ENCODE measurements at places on chromosomes 3 and 15. TPM values are rescaled to one million over a fixed set of nuclear protein-coding genes. Genes with fewer than 3 reads are reported as not detected.

The CFAP91 gene
- total RNA-seq: 0.44 TPM

The FGF12 gene
- not detected for total RNA-seq

The C3orf22 gene
- not detected for total RNA-seq

The MINAR1 gene
- total RNA-seq: 0.42 TPM

The CFAP161 gene
- total RNA-seq: 0.49 TPM

The NEK10 gene
- 3.9 TPM for total RNA-seq

The CSTA gene
- total RNA-seq: not detected

The EIF4G1 gene
- total RNA-seq: 182 TPM

The TGM4 gene
- total RNA-seq: not detected

The FOXB1 gene
- total RNA-seq: 4.0 TPM

The DUOX2 gene
- not detected for total RNA-seq

The KCNAB1 gene
- 0.17 TPM for total RNA-seq

The GOLGA8A gene
- 234 TPM for total RNA-seq

The CKMT1B gene
- total RNA-seq: not detected

The DUOXA2 gene
- not detected for total RNA-seq

GRCh38 chr3:9808345-9809037, 1.6 kb upstream of the TTLL3 start:
- DNase-seq: peak; percentile 48
- peaks cover 40% of the 10 kb centered on the region for H3K36me3 ChIP-seq
- H3K27me3 ChIP-seq: no peaks in the 10 kb centered on the region
- H3K4me1 ChIP-seq: peaks cover 32% of the 10 kb centered on the region

GRCh38 chr15:45689616-45690015, 54.8 kb downstream of the SQOR start:
- no peaks in the 10 kb centered on the region for H3K27me3 ChIP-seq
- peaks cover 75% of the 10 kb centered on the region for H3K36me3 ChIP-seq
- no peak overlapping the region for H3K27ac ChIP-seq
- H3K4me3 ChIP-seq: no peak overlapping the region
- no peaks in the 10 kb centered on the region for H3K4me1 ChIP-seq

GRCh38 chr3:159258934-159259333, 457.1 kb downstream of the MFSD1 start:
- peaks cover 1% of the 10 kb centered on the region for H3K27me3 ChIP-seq
- H3K4me3 ChIP-seq: no peak overlapping the region
- no peaks in the 10 kb centered on the region for H3K36me3 ChIP-seq
- H3K4me1 ChIP-seq: no peaks in the 10 kb centered on the region
- no peak for DNase-seq
- H3K27ac ChIP-seq: no peak overlapping the region

DNA sequence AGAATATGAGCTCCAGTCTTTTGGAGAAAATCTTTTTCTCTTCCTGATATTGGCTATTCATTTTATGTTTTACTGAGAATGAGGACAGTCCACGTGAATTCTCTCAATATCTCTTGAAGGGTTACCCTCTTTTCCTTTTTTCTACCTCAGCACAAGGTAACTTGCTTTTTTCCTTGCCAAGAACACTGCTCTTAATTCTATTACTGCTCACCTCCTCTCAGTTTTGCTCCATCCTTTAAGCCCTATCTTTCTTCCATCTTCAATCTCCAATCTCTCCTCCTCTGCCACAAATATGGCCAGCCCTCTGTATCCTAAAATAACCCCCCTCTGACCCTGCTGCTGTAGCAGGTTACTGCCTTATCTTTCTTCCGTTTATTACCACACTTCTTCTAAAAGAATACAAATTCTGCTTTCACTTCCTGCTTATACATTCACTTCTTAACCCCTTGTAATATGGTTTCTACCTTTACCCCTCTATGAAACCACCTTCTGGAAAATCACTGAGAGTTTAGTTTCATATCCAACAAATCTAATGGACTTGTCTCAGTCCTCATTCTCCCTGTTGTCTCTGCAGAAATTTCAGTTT, 89.0 kb downstream of the NFKBIZ start:
- no peaks in the 10 kb centered on the region for H3K36me3 ChIP-seq
- no peaks in the 10 kb centered on the region for H3K27me3 ChIP-seq
- DNase-seq: peak; percentile 20
- H3K4me1 ChIP-seq: peaks cover 57% of the 10 kb centered on the region
- no peak overlapping the region for H3K27ac ChIP-seq
- peak overlapping the region; percentile 33 for H3K4me3 ChIP-seq

DNA sequence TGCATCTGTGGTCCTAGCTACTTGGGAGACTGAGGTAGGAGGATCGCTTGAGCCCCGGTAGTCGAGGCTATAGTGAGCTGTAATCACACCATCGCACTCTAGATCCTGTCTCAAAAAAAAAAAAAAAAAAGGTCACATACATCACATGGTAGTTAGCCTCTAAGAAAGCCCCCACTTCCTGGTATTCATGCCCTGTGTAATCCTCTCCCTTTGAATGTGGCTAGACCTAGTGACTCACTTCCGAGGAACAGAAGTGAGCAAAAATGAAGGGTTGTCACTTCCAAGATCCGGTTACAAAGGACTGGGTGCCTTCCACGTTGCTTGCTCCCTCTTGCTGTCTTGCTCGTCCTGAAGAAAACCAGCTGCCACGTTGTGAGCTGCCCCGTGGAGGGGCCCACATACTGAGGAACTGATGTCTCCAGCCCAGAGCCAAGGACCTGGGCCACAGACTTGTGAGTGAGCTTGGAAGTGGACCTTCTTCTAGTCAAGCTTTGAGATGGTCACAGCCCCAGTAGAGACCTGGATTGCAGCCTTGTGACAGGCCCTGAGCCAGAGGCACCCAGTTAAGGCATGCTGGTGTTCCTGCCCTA, 12.6 kb upstream of the LCTL start:
- no peaks in the 10 kb centered on the region for H3K36me3 ChIP-seq
- H3K27ac ChIP-seq: no peak overlapping the region
- DNase-seq: peak; percentile 24
- H3K4me1 ChIP-seq: no peaks in the 10 kb centered on the region
- no peak overlapping the region for H3K4me3 ChIP-seq

- no peaks in the 10 kb centered on the region for H3K4me1 ChIP-seq
- DNase-seq: no peak
- H3K27ac ChIP-seq: no peak overlapping the region
- no peaks in the 10 kb centered on the region for H3K27me3 ChIP-seq
Measured at GRCh38 chr3:118495206-118495605, 539.4 kb downstream of the IGSF11 start.

DNA sequence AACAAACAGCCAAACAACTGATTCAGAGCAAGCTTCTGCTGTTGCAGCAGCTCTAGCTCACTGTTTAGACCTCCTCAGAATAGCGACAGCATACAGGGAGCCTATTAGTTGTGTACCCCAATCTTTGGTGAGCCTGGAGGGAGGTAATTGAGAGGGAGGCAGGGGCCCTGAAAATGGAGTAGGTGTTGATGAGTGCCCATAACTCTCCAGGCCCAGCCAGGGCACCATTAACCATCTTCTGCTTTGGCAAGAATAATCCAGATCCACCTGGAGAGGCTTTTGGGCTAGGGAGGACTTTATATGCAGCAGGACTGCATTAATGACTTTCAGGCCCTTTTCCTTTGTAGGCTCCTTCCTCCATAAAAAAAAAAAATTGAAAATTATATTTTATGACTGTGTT, 20.9 kb downstream of the PLCL2 start:
- no peak for DNase-seq
- H3K4me1 ChIP-seq: peaks cover 50% of the 10 kb centered on the region
- no peaks in the 10 kb centered on the region for H3K36me3 ChIP-seq
- H3K27ac ChIP-seq: no peak overlapping the region
- no peaks in the 10 kb centered on the region for H3K27me3 ChIP-seq

DNA sequence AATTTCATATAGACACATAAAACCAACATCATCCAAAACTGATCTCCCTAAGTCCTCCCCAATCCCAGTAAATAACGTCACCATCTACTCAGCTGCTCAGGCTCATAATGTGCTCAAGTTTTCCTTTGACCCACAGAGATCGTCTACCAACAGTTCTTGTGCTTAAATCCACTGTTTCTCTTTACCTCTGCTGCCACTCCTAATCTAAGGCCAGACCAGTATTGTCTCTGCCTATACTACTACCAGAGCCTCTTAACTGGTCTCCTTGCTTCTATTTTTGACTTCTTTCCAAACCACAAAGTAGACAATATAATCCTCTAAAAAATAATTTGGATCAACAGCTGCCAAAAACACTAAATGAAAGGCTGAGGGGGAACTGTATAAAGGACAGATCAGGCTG, 65.3 kb downstream of the CLASP2 start:
- no peaks in the 10 kb centered on the region for H3K27me3 ChIP-seq
- H3K27ac ChIP-seq: no peak overlapping the region
- no peaks in the 10 kb centered on the region for H3K4me1 ChIP-seq

DNA sequence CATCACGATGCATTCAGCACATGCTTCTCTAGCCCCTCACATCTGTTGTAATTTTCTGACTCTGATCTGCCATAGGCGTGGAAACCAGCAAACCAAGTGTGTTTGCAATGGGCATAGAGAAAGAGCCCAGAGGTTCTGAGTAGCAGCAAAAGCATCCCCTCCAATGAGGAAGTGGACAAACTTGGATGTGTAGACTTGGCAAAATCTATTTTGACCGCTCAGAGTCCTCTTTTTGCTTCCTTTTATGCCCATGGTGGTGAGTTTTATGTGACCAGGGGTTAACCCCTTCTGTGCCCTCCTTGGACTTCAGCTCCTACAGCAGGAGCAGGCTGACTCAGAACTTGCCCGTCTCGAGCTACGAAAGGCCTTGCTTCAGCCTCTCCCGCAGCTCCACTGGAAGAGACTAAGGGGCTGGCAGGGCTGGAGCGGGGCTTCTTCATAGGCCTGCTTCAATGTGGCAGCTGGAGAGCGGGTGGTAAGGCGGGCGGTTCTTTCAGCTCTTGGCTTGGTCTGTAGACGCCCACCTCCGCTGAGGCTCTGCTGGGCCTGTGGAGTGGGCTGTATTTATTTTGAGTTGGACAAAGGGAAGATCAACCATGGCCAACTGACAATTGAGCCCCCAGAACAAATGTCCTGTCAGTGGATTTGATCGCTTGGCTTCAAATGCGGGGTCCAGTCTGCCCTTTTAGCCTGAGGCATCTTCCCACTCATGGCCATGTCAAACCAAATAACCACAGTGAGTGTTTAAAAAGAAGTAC, 6.5 kb upstream of the ETV5 start:
- H3K4me3 ChIP-seq: no peak overlapping the region
- H3K36me3 ChIP-seq: no peaks in the 10 kb centered on the region
- no peak for DNase-seq
- H3K4me1 ChIP-seq: peaks cover 1% of the 10 kb centered on the region
- H3K27me3 ChIP-seq: peaks cover 28% of the 10 kb centered on the region

- H3K36me3 ChIP-seq: no peaks in the 10 kb centered on the region
- H3K4me1 ChIP-seq: no peaks in the 10 kb centered on the region
- H3K27me3 ChIP-seq: no peaks in the 10 kb centered on the region
- no peak for DNase-seq
Measured at GRCh38 chr15:32668942-32669341, 27.4 kb downstream of the SCG5 start.

DNA sequence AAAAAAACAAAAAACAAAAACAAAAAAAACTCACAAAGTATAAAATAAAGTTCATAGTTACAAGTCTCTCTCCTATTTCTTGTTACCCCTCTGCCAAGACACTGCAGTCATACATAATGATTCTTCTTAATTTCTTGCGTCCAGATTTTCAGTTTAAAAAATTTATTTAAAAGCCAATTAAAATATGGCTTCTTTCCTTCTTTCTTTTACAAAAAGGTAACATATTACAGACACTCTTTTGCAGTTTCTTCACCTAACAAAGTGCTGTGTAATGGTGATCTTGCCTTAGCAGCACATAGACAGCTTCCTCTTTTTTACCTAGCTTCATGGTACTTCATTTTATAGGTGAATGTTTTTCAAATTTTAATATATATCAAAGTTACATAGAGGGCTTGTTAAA, 136.1 kb upstream of the SGO1 start:
- H3K27ac ChIP-seq: no peak overlapping the region
- no peak for DNase-seq
- H3K36me3 ChIP-seq: no peaks in the 10 kb centered on the region
- H3K4me1 ChIP-seq: no peaks in the 10 kb centered on the region
- no peaks in the 10 kb centered on the region for H3K27me3 ChIP-seq

DNA sequence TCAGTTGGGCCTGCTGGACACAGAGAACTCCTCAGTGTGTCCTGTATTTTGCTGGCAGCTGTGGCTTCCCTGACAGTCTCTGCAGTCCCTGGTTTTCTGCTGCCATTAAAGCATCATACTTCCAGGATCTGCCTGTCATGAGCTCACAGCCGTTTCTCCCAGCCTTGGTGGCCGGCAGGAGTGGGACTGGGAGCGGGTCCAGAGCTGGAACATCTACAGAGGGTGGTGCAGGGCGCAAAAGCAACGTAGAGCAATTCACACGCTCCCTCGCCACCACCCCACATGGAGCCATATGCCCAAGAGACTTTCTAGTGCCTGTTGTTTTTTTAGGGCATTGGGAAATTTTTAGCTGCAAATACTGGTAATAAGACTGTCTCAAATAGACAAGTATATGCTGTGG, 33.6 kb downstream of the ABTB1 start:
- no peak for DNase-seq
- H3K27me3 ChIP-seq: peaks cover 3% of the 10 kb centered on the region
- no peak overlapping the region for H3K4me3 ChIP-seq
- no peaks in the 10 kb centered on the region for H3K36me3 ChIP-seq
- no peak overlapping the region for H3K27ac ChIP-seq

GRCh38 chr3:119205685-119206084, 32.3 kb downstream of the UPK1B start:
- DNase-seq: no peak
- H3K27ac ChIP-seq: no peak overlapping the region
- H3K4me1 ChIP-seq: no peaks in the 10 kb centered on the region
- H3K36me3 ChIP-seq: peaks cover 10% of the 10 kb centered on the region

GRCh38 chr3:70120357-70120966, 120.9 kb downstream of the SAMMSON start:
- no peaks in the 10 kb centered on the region for H3K36me3 ChIP-seq
- H3K27ac ChIP-seq: no peak overlapping the region
- H3K27me3 ChIP-seq: no peaks in the 10 kb centered on the region
- H3K4me1 ChIP-seq: no peaks in the 10 kb centered on the region

- H3K4me1 ChIP-seq: peaks cover 39% of the 10 kb centered on the region
- H3K36me3 ChIP-seq: no peaks in the 10 kb centered on the region
- no peak for DNase-seq
- H3K4me3 ChIP-seq: peak overlapping the region; percentile 91
- peaks cover 73% of the 10 kb centered on the region for H3K27me3 ChIP-seq
- no peak overlapping the region for H3K27ac ChIP-seq
Measured at GRCh38 chr15:60005352-60006202, 1.5 kb downstream of the FOXB1 start.

DNA sequence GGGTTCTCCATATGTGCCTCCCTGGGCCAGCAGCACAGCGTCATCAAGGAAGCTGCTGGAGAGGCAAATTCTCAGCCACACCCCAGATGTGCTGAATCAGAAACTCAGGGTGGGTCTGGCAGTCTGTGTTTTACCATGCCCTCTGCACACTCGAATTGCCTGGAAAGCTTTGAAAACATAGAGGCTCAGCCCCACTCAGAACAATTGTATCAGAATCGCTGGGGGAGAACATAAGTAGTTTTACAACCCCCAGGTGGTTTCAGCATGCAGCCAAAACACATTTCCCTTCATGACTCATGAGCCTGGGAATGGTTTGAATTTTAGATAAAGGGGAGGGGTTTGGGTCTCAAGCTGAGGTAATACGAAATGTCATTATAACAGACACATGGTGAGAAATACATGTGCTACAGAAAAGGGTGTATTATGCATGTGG, 9.6 kb downstream of the TGM4 start:
- H3K36me3 ChIP-seq: no peaks in the 10 kb centered on the region
- H3K27ac ChIP-seq: no peak overlapping the region
- H3K4me1 ChIP-seq: no peaks in the 10 kb centered on the region
- no peak for DNase-seq
- H3K27me3 ChIP-seq: no peaks in the 10 kb centered on the region

GRCh38 chr3:94927175-94927574, 864.3 kb downstream of the NSUN3 start:
- H3K27me3 ChIP-seq: no peaks in the 10 kb centered on the region
- no peaks in the 10 kb centered on the region for H3K36me3 ChIP-seq
- H3K4me3 ChIP-seq: no peak overlapping the region
- no peak for DNase-seq
- H3K4me1 ChIP-seq: no peaks in the 10 kb centered on the region
